ENCODE measurements at places on chromosomes 5 and 9. TPM values are rescaled to one million over a fixed set of nuclear protein-coding genes. Genes with fewer than 3 reads are reported as not detected.

The FOXD4L6 gene
- not detected for total RNA-seq

The EXD3 gene
- total RNA-seq = 13.8 TPM

The TAF11L10 gene
- total RNA-seq = not detected

The SPATA6L gene
- total RNA-seq = 3.5 TPM

The NMUR2 gene
- not detected for total RNA-seq

The ZNF883 gene
- total RNA-seq = 1.4 TPM

The SLC34A3 gene
- total RNA-seq = not detected

The WNT8A gene
- total RNA-seq = not detected

The FOXD4L5 gene
- total RNA-seq = not detected

The DDX4 gene
- total RNA-seq = not detected

The C9orf153 gene
- total RNA-seq = 0.63 TPM

The ACSL6 gene
- 0.59 TPM for total RNA-seq

The MYMK gene
- not detected for total RNA-seq

The NSD1 gene
- 36.8 TPM for total RNA-seq

The PCDHA9 gene
- total RNA-seq = 0.07 TPM

The THBS4 gene
- 0.08 TPM for total RNA-seq

The HEMGN gene
- total RNA-seq = 0.08 TPM

DNA sequence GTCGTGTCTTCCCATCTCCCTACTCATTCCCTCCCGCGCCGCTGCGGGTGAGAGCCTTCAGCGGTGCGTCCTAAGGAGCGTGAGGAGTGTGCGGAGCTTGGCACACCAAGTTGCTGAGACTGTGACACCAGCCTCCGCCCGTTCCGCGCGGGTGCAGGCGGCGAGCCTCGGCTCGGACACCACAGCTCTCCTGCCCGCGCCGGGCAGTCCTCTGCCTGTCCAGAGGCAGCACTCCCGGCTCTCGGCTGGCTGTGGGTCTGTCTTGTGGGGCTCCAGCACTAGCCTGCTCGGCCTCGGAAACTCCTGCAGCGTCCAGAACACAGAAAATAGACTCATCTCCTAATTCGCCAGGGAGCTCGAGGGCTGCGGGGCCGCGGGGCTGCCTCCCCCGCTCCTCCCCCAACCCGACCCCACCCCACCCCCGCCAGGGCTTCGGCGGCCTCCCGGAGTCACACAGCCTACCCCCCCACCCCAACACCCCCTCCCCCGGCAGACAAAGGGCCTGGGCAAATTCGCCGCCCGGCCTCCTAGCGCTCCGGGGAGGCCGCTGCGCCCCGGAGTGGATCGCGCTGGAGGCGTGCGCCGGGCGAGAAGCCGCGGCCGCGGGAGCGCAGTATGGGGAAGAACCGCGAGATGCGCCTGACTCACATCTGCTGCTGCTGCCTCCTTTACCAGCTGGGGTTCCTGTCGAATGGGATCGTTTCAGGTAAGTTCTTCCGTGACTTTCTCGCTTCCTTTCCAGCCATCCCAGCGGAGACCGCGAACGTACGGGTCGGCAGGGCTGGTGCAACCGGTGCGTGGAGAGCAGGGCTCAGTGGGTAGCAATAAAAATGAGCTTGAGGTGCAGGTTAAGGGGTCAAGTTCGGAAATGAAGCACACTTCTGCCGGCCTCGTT lies at the start of gene ADAMTS19:
Gene ADAMTS19, plus strand, starts transcription at position 522 of the 895 bp plus-strand sequence. Its CDS starts 94 bp downstream, at position 616.
- no peak for DNase-seq

DNA sequence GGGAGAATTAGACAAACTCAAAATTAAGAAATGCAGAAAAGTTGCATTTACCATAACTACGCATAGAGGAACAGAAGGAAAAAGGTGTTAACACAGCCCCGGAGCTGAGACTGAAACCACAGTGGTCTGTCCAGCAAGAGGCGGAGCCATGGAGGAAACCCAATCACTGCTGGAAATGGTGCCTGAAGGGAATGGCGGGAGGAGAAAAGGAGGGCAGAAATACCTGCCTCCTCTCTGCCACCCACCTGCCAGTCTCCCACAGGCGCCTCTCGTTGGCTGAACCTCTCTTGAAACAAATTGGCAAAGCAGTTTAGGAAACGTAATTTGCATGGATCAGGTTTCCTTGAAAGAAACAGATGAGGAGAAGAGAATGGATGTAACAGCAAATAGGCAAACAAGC lies 9.7 kb upstream of the PRKACG start:
- DNase-seq = no peak

- DNase-seq = peak; percentile 94
These were observed 6.9 kb upstream of the NDUFB6 start for GRCh38 chr9:32579706-32580331.

DNA sequence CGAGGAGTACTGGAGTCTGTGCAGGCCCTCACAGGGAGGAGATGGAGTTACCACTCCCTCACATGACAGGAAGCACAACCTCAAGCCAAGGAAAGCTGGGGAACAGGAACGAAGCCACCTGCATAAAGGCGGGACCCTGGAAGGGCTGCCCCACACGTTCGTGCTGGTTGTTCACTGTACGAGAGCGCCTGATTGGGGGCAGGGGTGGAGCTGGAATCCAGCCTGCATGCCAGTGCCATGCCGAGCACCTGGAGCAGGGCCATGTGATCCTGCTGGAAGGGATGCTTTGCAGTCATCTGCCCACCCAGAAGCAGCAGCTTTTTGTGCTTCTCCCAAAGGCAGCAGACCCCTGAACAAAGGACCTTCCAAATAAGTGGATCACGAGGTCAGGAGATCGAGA lies 11.4 kb downstream of the GRM6 start:
- DNase-seq = no peak

- DNase-seq = no peak
These were observed 38.9 kb downstream of the COL5A1 start for GRCh38 chr9:134680393-134681060.

DNA sequence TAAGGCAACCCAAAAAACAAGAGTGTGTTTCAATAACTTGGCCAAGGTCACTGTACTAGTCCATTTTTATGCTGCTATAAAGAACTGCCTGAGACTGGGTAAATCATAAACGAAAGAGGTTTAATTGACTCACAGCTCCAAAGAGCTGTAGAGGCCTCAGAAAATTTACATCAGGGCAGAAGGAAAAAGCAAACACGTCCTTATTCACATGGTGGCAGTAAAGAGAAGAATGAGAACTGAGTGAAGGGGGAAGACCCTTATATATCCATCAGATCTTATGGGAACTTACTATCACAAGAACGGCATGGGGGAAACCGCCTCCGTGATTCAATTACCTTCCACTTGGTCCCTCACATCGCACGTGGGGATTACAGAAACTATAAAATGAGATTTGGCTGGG lies 64.3 kb upstream of the CAMK4 start:
- no peak for DNase-seq

GRCh38 chr5:17258431-17258830 lies 41.0 kb downstream of the BASP1 start:
- no peak for DNase-seq

GRCh38 chr5:146646441-146646840 lies 130.5 kb upstream of the GPR151 start:
- no peak for DNase-seq

DNA sequence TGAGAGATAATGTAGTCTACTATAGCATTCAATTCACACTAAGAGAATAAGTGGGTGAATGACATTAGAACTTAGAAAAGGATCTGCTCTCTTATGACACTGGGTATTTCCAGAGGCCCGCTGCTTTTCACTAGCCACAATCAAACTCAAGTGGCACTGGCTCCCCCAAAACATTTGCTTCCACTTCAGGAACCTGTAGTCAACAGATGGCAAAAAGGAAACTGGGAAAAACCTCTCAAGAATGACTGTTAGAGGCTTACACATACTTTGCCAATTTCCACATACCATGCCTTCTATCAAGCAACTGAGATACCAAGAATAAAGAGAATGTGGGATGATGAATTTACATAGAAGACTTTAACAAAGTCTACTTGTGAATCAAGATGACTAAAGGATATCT lies 11.2 kb downstream of the POC5 start:
- DNase-seq = no peak

DNA sequence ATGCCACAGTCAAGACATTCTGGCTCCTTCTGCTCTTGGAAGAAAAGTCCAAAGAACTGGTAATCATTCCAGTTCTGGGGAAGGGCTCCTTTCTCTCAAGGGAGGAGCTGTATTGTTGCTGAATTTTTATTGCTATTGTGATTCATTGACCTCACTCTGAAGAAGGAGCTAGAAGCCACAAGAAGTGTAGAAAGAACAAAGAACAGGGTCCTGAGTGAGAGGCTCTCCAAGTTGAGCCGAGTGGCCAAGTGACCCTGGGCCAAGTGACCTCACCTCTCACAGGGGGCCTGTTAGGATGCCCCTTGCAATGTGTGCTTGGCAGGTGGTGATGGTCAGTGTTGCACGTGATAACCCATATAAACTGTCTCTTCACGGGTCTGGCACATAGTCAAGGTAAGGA lies 173.3 kb downstream of the FGF18 start:
- no peak for DNase-seq

- DNase-seq = no peak
These were observed 76.7 kb downstream of the SVEP1 start for GRCh38 chr9:110502842-110503241.

DNA sequence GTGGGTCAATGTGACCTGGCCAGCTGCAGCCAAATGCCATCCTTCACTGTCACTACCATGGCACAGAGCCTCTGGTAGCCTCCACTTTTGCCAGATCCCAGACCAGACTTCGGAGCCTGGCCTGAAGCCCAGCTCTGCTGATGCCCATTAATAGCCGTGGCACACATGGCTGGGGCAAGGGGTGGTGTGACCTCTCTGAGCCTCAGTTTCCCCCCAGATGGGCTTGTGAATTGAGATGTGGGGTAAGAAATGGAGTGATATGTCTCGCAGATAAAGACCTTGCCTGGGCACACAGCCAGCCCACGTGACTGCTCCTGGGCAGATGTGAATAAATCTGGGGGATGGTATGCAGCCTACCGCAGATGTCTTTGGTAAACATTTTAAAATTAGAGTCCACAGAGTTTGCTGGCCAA lies 13.9 kb downstream of the SUSD3 start:
- no peak for DNase-seq

DNA sequence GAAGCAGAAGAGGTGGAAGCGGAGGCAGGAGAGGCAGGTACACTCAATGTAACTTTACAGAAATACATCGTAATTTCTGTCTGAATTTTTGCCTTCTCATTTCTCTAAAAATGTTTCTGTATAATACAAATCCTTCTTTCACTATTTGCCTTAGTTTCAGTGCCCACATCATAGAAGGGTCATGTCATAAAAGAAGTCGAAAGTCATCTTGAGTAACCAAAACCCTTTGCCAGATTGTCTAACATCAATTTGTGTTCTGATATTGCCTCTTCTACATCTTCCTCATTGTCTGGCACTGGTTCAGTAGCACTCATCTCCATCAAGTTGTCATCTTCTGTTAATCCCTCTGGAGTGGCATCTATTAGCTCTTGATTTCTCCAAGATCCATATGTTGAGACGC lies 6.2 kb upstream of the CYFIP2 start:
- DNase-seq = no peak

DNA sequence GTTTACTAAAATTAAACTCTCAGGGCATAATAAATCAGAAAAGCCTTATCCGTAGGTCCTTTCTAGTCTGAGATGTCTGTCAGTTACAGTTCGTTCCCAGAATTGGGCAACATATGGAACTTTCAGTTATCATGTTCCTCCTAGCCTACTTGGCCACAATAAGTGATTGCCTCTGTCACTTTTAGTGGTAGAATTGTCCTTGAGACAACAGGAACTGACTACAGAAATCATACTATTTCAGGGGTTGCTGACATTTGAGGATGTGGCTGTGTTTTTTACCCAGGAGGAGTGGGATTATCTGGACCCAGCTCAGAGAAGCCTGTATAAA lies 956 bp downstream of the ZNF189 start:
- DNase-seq = no peak

Measured in lower leg skin (tissue), 4 donors.